ENCODE measurements at places on chromosomes 1 and 21.

DNA sequence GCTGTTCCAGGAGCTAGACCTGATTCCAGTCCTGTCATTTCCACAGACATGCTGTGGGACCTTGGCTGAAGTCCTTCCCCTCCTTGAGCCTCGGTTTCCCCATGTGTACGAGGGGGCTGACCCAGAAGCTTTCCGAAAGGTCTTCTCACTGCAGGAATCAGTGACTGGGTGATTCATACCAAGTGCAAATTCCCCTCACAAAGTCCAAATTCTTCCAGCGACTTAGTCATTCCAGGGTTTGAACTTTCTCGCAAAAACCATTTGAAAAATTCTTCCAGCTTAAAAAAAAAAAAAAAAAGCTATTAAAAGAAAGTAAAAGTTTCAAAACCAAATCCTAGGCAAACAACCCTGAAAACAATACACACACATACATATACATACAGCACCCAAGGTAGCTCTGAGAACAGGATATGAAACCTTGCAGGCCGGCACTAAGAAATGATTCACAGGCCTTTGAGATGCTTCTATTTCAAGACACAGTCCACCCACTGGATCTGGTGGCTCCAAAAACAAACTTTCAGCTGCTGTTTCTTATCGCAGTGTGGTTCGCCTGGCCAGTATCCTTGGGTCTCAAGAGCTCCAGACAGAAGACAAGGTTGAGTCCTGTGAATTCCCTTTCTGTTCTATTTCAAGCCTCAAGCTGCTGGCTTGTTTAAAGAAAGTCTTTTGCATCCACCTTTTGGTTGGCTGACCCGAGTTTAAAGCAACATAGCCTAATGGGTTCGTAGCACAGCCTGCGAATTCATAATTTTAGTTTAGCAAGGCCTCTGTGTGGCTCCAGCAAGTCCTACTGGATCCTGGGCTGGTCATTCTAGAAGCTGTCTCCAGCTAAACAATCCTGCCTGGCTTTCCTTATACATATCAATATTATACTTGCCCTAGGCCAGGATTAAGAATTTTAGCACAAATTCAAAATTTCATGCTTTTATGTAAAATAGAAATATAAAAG, 18.0 kb upstream of the ID3 start:
- DNase-seq, result no peak

GRCh38 chr21:27759091-27759659, 792.3 kb upstream of the ADAMTS5 start:
- no peak for DNase-seq

DNA sequence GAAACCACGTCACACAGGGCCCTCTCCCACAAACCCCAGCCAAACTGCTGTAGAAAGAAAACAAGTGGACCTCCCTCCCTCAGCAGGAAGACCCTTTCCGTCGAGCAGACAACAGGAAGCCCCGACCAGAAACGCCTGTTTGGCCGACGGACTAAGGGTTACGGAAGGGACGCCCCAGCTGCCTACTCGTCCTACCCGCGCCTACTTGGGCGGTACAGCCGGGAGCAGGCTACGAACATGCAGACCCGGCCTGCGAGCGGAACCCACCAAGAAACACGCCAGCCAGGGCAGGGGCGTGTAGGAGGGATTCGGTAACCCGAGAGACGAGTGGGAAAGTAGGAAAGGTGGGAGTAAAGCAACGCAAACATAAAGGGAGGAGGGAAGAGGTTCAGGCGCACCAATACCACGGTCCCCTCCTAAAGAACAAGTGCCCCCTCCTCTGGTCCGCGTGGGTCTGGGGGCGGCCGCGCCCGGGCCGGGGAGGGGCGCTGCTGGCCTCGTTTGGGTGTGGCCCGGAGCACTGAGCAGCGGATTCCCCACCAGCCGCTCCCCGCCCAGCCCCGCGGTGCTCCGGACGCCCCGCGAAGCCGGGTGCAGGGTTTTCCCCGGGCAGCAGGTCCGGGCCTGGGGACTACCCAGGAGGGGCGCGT, 450 bp downstream of the S100A10 start:
- DNase-seq, result peak; percentile 23

DNA sequence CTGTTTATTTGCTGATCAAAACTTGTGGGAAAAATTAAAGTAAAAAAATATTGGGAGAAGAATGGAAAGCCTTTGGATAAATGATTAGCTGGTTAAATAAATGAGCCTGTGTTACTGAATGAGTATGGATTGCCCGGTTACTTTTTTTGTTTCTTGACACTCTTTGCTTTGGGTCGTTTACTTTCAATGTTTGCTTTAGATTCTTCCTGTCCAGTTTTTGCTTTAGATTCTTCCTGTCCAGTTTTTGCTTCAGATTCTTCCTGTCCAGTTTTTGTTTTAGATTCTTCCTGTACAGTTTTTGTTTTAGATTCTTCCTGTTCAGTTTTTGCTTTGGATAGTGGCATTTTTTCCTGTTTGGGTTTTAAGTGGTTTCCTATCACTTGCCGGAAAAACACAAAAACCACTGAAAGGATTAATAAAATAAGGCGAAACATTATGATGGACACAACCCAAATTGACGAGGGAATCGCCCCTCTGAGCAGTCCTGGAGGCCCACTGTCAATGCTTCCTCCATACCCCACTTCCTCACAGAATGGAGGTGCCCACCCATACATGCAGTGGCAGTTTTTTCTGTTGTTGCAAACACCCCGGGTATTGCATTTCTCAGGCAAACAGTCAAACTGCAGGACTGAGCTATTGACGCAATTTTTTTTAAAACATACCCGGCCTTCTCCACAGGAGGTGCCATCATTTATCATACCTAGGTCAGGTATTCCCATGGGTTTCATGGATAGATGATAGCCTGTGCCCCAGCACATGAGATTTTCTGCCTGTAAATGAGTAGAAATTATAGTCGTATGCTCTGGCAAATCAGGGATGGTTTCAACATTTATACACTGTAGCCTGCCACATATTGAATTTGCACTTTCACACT, 2.3 kb downstream of the ADAM30 start:
- DNase-seq, result no peak

DNA sequence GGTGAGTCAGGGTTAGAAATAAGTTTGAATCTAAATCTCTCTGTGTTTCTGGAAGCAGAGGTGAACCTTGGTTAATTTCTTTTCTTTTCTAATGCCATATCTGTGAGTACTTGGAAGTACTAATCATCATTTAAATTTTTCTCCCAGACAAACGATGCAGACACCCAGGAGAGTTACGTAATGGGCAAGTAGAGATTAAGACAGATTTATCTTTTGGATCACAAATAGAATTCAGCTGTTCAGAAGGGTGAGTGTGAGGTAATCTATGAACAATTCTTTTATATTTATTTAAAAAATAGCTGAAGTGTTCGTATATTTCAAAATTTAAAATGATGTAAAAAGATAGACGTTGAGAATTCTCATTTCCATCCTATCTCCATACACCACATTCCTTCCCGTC, 11.2 kb downstream of the C4BPA start:
- no peak for DNase-seq

Data from T-helper 1 cell (primary cell).